Cardiac muscle cell (in vitro differentiated cells and primary cell): ENCODE measurements at places on chromosomes 4 and X. TPM values are rescaled to one million over a fixed set of nuclear protein-coding genes. Genes with fewer than 3 reads are reported as not detected.

DNA sequence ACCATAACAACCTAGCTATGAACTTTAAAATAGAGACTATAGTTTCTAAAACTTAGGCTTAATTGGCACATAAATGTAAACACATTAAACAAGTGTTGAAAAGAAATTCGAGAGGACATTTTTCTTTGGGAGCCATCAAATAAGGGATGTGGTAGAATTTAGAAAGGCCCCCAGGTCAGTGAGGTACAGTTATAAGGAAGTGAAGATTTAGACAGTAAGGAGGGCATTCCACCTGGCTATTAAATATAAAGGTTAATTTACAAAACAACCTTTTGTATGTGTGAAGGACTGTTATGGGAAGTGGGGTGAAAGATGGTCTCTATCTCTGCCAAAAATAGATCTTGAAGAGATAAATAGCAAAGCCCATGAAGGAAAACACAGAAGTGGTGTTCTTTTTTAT is 83.9 kb downstream of the AFF1 start:
- H3K27ac ChIP-seq: peak overlapping the region; percentile 73
- H3K36me3 ChIP-seq: no peaks in the 10 kb centered on the region
- no peaks in the 10 kb centered on the region for H3K27me3 ChIP-seq
- peaks cover 48% of the 10 kb centered on the region for H3K4me1 ChIP-seq
- H3K4me3 ChIP-seq: no peak overlapping the region

GRCh38 chrX:150767045-150767395 is 73.8 kb downstream of the MTMR1 start:
- no peak overlapping the region for H3K4me3 ChIP-seq
- H3K4me1 ChIP-seq: no peaks in the 10 kb centered on the region
- H3K36me3 ChIP-seq: no peaks in the 10 kb centered on the region
- H3K27me3 ChIP-seq: no peaks in the 10 kb centered on the region
- no peak overlapping the region for H3K27ac ChIP-seq

DNA sequence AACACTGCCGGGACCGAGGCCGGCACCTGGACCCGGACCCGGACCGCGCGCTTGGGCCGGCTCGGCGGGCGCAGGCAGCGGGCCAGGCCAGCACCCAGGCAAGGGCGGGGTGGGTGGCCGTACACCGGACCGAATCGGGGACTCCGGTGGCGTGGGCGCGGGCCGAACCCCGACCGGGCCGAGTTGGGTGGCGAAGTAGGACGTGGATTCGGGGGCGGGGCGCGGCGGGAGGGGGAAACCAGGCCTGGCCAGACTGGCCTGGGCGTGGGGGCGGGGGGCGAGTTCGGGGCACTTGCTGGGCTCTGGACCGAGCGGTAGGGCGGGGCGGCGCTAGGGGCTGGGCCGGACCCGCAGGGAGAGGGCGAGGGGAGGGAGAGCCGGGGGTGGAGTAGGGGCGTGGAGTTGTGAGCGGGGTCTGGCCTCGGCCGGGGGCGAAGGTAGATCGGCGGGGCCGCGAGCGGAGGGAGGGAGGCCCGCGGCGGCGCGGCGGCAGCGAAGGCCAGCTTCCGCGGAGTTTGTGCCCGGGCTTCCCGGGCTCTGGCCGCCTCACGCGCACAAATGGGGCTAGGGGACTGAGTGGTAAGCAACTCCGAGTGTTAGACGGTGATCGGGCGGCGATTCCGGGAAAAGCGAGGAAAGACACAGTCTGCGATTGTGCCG is 1.8 kb upstream of the BCORL1 start:
- no peaks in the 10 kb centered on the region for H3K4me1 ChIP-seq
- no peaks in the 10 kb centered on the region for H3K27me3 ChIP-seq
- H3K27ac ChIP-seq: no peak overlapping the region
- peak overlapping the region; percentile 39 for H3K4me3 ChIP-seq

DNA sequence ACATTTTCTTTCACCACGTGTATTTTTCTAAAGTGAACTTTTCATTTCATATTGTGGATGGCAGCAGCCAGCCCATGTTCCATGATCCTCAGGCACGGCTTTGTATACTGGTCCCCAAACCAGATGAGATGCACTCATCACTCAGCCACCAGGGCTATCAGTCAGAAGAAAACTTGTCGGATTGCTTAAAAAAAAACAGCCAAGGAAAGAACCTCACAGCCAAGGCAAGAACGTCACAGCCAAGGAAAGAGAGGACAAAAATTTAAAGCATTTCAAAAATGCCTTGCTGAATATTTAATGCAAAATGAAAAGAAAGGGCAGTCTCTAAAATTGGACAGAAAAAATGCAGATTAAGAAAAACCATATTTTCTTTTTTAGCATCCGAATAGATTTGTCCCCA is 333.3 kb downstream of the PDGFC start:
- no peak overlapping the region for H3K27ac ChIP-seq
- H3K4me3 ChIP-seq: no peak overlapping the region
- H3K4me1 ChIP-seq: no peaks in the 10 kb centered on the region
- peak; percentile 70 for DNase-seq
- H3K36me3 ChIP-seq: no peaks in the 10 kb centered on the region

DNA sequence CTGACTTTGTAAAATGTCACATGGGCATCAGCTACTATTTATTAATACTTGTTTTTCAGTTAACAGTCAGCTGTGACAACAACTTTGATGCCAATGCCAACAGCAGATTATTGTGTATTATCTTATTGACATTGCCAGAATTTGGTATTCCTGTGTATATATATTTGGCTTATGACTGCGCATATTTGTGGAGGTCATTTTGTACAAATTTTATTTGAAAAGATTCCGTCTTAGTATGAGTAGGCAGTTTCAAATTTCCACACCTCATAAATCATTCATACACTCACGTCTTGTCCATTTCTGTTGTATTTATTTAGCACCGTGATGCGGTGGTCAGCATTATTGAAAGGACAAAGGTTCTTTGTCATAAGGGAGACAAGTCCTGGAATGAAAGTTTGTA is 558.2 kb upstream of the NDST4 start:
- no peak overlapping the region for H3K27ac ChIP-seq
- H3K4me1 ChIP-seq: no peaks in the 10 kb centered on the region
- DNase-seq: no peak

- DNase-seq: no peak
- no peaks in the 10 kb centered on the region for H3K36me3 ChIP-seq
- peaks cover 13% of the 10 kb centered on the region for H3K4me1 ChIP-seq
- H3K27ac ChIP-seq: peak overlapping the region; percentile 73
These were observed 167.9 kb downstream of the CAMK2D start for GRCh38 chr4:113593400-113594230.

DNA sequence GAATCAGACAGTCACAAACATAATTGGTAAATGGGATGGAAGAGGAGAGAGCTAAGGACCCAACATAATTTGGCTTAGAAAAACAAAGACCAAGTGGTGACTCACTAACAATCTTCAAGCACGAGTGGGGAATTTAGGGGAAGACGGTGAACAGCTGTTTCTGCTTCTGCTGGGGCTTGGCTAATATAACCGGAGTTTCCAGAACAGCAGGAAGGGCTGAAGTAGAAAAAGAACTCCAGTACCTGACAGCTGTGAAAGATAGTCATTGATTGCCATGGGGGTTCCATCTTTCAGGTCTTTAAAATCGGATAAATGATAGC is 290.9 kb upstream of the LDB2 start:
- H3K27ac ChIP-seq: no peak overlapping the region
- no peaks in the 10 kb centered on the region for H3K27me3 ChIP-seq
- H3K36me3 ChIP-seq: no peaks in the 10 kb centered on the region
- DNase-seq: peak; percentile 73
- H3K4me1 ChIP-seq: no peaks in the 10 kb centered on the region

- H3K27me3 ChIP-seq: no peaks in the 10 kb centered on the region
- H3K36me3 ChIP-seq: no peaks in the 10 kb centered on the region
- H3K4me1 ChIP-seq: no peaks in the 10 kb centered on the region
- DNase-seq: no peak
These were observed 930.2 kb upstream of the DIAPH2 start for GRCh38 chrX:95754411-95754810.

DNA sequence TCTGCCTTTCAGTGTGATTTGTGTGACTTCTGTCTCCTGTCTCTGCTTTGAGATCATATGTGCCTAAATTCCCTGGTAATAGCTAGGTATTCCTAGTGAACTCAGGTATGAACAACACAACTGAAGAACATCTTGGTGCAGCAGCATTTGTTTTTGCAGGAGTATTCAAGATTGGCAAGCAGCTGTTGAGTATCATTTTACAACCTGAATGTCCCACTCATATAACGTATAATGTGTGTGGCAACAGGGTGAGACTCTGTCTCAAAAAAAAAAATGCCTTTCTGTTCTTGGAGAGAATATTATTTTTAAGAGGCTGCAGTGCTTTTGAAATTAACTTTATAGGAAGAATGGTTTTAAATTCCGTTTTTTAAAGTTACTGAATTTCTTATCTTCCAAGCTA is 7.7 kb downstream of the LSM6 start:
- no peak for DNase-seq
- peaks cover 18% of the 10 kb centered on the region for H3K36me3 ChIP-seq
- no peaks in the 10 kb centered on the region for H3K27me3 ChIP-seq
- H3K4me1 ChIP-seq: peaks cover 13% of the 10 kb centered on the region

DNA sequence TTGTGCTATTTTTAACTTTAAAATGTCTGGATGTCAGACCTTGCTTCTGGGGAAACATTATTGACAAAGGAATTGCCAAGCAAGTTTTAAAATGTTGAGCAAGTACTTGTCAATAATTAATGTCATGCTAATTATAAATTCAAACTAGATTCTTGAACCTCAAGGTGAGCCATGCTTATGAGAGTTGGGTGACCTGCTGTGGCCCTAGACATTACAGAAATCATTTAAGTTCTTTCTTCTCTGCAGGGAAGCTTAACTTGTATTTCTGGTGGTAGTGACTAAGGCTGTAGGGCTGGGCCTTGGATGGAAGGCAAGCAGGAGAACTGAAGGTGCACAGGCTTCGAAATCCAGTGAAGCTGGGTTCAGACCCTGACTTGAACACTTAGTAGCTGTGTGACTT is 14.8 kb upstream of the UCHL1 start:
- H3K4me1 ChIP-seq: no peaks in the 10 kb centered on the region
- no peak overlapping the region for H3K27ac ChIP-seq
- no peak overlapping the region for H3K4me3 ChIP-seq
- DNase-seq: no peak
- no peaks in the 10 kb centered on the region for H3K36me3 ChIP-seq

DNA sequence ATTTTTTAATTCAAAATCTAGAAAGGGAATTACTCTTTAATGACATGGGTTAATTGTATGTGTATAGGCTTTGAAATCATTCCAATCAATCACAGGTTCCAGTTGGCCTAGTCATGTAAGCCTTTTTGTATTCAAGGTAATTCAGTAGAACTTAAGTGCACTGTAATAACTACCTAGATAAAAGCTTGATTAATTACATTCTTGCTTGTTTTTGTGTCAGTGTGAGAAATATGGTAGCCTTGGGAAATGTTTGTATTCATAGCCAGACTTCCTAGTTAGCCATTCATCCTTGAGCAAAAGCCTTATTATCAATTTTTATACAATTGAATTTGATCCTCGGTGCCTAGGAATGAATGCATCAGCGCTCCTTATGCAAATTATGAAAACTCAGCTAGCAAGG is 33.5 kb downstream of the TKTL2 start:
- no peaks in the 10 kb centered on the region for H3K27me3 ChIP-seq
- no peak for DNase-seq
- H3K4me1 ChIP-seq: peaks cover 35% of the 10 kb centered on the region
- no peak overlapping the region for H3K27ac ChIP-seq

GRCh38 chr4:32196950-32197688 is 1477.0 kb downstream of the PCDH7 start:
- H3K27ac ChIP-seq: no peak overlapping the region
- no peak overlapping the region for H3K4me3 ChIP-seq
- no peak for DNase-seq
- no peaks in the 10 kb centered on the region for H3K27me3 ChIP-seq

DNA sequence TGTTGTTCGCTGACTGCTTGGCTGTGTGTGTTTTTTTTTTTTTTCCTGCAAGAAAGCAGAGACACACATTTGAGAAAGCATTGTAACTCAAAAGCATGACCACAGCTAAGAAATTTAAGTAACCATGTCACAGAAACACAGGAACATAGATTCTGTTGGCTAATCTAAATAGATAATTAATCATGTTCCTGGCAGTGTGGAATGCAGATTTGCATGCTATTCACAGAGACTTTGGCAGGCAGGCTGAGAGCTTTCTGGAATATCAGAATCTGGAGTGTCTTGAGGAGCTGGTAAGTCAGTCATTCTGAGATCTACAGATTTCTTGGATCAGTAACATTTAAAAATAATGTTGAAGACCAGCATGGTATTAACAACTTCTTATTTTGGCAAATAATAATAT is 33.2 kb upstream of the SMS start:
- H3K27ac ChIP-seq: peak overlapping the region; percentile 60
- H3K4me1 ChIP-seq: peaks cover 19% of the 10 kb centered on the region
- no peaks in the 10 kb centered on the region for H3K27me3 ChIP-seq
- no peak overlapping the region for H3K4me3 ChIP-seq
- peak; percentile 21 for DNase-seq

DNA sequence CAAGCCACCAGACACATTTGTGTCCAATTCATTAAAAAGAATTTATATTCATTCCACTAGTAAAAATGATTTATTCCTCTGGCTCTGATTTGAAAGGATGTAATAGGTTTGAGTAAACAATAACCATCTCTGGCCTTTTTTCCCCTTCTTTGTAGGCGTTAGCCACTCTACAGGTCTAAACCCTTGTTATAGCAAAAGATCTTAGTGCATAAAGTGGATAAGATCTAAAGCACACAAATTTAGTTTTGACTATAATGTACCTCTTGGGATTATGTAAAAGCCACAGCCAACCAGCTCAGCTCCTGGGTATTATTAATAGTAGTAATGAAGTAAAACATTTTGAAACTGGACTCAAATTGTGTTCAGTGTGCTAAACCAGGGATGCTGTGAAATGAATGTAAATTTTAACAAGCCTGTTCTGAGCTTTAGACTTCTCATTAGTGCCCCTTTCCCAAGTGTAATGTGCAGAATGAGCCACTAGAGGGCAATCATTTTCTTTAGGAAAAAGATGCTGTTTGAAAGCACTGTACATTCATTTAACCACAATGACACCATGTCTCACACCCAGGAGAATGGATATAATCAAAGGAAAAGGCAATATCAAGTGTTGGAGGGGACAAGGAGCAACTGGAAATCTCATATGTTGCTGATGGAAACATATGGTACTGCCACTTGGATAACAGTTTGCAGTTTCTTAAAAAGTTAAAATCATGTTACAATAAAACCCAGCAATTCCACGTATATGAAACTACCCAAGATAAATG is 69.7 kb downstream of the KLHL8 start:
- H3K27ac ChIP-seq: no peak overlapping the region
- no peaks in the 10 kb centered on the region for H3K27me3 ChIP-seq
- DNase-seq: peak; percentile 79
- no peaks in the 10 kb centered on the region for H3K4me1 ChIP-seq
- H3K4me3 ChIP-seq: no peak overlapping the region

GRCh38 chr4:182489607-182490006 is 246.4 kb downstream of the TENM3 start:
- peaks cover 5% of the 10 kb centered on the region for H3K4me1 ChIP-seq
- no peak overlapping the region for H3K4me3 ChIP-seq
- no peak for DNase-seq
- H3K27ac ChIP-seq: no peak overlapping the region

GRCh38 chr4:104907074-104907649 is 239.5 kb upstream of the TET2 start:
- H3K4me3 ChIP-seq: no peak overlapping the region
- no peaks in the 10 kb centered on the region for H3K4me1 ChIP-seq
- H3K27ac ChIP-seq: no peak overlapping the region
- H3K36me3 ChIP-seq: no peaks in the 10 kb centered on the region
- DNase-seq: no peak
- peaks cover 27% of the 10 kb centered on the region for H3K27me3 ChIP-seq

The TDO2 gene
- polyA plus RNA-seq: 1.4 and 2.5 TPM in 2 replicates

The FNIP2 gene
- 29.9 and 60.1 TPM in 2 replicates for polyA plus RNA-seq

The SLITRK4 gene
- 2.0 and 8.5 TPM in 2 replicates for polyA plus RNA-seq

The MAGED1 gene
- polyA plus RNA-seq: 420 and 486 TPM in 2 replicates

The MAP7D2 gene
- polyA plus RNA-seq: 0.05 and 1.0 TPM in 2 replicates

The MSL3 gene
- 11.7 and 16.4 TPM in 2 replicates for polyA plus RNA-seq

The RHOH gene
- not detected in 2 replicates for polyA plus RNA-seq

The MAGEB10 gene
- not detected in 2 replicates for polyA plus RNA-seq

The GPR34 gene
- 0.24 and 0.34 TPM in 2 replicates for polyA plus RNA-seq
